IPS-NIHi11 (cell line): ENCODE measurements at places on chromosomes 5 and 9.

DNA sequence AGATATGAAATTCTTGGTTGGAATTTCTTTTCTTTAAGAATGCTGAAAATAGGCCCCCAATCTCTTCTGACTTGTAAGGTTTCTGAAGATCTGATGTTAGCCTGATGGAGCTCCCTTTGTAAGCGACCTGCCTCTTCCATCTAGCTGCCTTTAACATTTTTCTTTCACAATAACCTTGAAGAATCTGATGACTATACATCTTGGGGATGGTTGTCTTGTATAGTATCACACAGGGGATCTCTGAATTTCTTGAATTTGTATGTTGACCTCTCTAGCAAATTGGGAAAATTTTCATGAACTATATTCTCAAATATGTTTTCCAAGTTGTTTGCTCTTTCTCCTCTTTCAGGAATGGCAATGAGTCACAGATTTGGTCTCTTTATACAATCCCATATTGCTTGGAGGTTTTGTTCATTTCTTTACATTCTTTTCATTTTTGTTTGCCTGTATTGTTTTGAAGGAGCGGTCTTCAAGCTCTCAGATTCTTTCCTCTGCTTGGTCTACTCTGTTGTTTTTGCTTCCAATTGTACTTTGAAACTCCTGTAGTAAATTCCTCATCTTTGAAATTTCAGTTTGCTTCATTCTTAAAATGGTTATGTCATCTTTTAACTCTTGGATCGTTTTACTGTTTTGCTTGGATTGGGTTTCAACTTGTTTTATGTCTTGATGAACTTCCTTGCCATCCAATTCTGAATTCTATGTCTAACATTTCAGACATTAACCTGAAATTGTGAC lies 245.2 kb upstream of the TARS1 start:
- no peak for DNase-seq

- DNase-seq = no peak
These were observed 1062.5 kb downstream of the CDH9 start for GRCh38 chr5:25975885-25976284.

DNA sequence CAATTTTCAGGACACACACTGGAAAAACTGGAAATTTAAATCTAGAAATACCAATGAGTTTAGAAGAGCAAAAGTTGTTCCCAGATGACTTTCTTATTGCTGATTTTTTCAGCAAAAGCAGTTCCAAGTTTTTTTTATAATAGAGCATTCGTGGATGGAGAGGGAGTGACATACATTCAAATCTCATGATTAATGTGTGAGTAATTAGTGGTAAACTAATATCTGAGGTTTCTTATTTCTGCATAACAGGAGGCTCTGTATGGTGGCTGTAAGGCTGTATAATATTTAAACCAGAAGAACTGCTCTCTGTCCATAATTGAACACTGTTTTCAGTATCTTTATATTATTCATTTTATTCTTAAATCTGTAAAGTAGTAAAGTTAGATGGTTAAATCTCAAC lies 25.8 kb downstream of the LYSMD3 start:
- DNase-seq = no peak

DNA sequence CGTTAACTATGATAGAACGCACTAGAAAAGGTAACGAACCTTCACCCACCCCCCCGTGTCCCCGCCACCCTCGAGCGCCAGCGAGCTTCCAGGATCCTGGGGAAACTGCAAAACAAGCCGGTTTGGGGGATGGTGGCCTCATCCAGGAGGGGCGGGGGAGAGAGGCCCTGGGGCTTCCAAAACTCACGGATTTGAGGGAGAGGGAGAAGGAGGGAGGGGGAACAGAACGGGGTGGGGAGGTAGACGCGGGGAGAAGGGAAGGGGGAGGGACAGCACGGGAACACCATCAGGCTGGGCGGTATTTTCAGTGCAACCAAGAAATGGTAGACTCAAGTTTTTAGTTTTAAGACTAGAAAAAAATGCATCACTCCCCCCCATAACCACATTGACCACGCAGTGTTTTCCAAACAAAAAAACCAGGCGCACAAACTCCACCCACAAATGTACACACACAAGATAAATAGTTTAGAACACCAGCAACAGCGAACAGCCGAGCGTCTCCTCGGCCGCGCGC lies 1.4 kb downstream of the NRARP start:
- no peak for DNase-seq

GRCh38 chr5:158159621-158160020 lies 300.7 kb upstream of the CLINT1 start:
- no peak for DNase-seq

DNA sequence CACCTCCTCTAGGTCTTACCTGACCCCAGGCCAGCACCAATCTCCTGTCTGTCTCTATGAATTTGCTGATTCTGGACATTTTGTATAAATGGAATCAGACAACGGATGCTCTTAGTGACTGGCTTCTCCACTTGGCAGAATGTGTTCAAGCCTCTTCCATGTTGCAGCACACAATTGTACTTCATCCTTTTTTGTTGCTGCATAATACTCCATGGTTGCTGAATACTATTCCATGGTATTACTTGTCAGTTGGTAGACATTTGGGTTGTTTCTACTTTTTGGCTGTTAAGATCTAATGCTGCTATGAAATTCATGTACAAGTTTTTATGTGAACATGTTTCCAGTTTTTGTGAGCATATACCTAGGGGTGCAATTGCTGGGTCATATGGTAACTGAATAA lies 34.3 kb upstream of the FCN1 start:
- no peak for DNase-seq

DNA sequence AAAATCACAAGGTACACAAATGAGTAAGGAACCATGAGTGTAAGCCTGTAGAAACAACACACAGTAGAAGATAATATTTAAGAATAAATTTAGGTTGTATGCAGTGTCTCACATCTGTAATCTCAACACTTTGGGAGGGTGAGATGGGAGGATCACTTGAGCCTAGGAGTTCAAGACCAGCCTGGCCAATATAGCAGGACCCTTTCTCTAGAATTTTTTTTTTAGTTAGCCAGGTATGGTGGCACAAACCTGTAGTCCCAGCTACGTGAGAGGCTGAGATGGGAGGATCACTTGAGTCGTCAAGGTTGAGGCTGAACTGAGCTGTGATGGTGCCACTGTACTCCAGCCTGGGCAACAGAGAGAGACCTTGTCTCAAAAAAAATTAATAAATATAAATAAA lies 401.2 kb upstream of the RORB start:
- no peak for DNase-seq

- no peak for DNase-seq
These were observed 168.7 kb downstream of the XRCC4 start for GRCh38 chr5:83246071-83246470.

- no peak for DNase-seq
These were observed 52.4 kb upstream of the CTXN3 start for GRCh38 chr5:127596501-127596900.

DNA sequence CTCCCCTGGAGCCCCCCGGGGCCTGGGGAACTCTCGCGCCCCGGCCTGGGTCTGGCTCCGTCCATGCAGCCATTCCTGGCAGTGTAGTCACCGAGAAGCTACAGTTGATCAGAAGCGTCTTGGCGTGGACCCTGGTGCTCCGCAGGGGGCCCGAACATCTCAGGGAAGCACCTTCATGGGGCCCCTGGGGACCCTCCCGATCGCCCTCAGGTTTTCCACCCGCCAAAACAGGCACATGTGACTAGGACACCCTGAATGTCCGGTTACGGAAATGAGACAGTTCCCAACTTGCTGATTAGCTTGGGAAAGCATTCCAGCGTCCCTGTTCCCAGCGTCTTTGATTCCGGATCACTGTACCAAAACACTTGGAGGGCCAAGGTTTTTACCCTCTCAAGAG lies 472 bp downstream of the FBXO4 start:
- no peak for DNase-seq

GRCh38 chr5:54756796-54757402 lies 228.5 kb downstream of the ESM1 start:
- no peak for DNase-seq

GRCh38 chr5:146789712-146790653 lies 88.6 kb downstream of the PPP2R2B start:
- peak; percentile 31 for DNase-seq

DNA sequence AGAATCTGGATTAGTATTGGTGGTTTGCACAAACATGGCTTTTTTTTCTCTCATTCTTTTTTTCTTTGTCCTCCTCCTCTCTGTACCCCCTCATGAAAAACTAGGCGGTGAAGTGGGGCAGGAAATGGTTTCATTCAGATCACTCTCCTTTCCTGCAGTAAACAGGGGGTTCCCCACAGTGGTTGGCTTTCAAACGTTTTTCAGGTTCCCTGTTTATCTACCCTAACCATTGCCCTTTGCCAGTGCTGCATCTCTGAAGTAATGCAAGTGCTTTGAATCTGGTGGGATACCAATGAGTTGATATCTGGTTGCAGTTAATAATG lies 29.8 kb downstream of the NR4A3 start:
- DNase-seq = no peak

- DNase-seq = no peak
These were observed 457.5 kb downstream of the TAF11L14 start for GRCh38 chr5:18091758-18092157.

- DNase-seq = no peak
These were observed 611.2 kb upstream of the ZNF608 start for GRCh38 chr5:125357660-125358059.

DNA sequence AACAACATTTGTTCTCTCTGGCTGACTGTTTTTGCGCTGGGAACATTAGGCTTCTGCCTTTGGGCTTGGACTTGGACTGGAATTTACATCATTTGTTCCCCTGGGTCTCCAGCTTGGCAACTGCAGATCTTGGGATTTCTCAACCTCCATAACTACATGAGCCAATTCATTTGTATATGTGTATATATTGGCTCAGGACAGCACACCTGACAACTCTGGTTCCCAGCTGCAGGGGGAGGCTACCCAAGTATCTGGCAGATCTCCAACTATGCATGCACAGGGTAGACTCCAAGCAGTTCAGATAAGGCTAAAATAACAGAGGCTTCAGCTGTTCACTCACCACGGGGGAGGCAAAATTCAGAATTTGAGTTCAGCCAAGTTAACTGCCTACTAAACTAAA lies 31.6 kb upstream of the F2RL1 start:
- no peak for DNase-seq

DNA sequence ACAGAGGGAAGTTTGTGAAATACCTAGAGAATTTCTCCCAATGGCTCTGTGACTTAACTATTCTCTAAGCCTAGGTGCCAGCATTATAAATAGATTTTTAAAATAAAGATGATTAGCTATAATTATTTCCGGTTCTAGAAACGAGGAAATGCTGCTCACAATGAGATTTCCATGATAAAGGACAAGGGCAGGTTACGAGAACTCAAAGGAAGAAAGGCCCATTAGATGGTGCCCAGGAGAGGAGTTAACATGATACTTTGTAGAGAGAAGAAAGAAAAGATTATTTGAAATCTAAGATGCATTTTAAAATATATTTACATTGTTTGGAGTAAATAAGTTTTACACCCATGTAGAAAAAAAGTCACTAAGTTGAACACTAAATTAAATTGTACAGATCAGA lies 538.3 kb upstream of the PTGER4 start:
- no peak for DNase-seq

DNA sequence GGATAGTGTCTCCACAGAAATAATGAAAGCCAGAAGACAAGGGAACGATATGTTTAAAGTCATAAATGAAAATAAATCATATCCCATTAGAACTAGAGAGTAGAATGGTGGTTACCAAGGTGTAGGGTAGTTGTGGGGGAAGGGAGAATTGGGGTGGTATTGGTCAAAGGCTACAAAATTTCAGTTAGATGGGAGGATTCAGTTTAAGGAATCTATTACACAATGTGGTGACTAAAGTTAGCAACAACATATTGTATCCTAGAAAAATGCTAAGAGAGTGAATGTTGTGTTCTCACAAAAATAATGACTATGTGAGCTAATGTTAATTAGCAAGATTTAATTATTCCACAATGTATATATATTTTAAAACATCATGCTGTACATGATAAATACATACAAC lies 27.8 kb upstream of the LARP1 start:
- no peak for DNase-seq

DNA sequence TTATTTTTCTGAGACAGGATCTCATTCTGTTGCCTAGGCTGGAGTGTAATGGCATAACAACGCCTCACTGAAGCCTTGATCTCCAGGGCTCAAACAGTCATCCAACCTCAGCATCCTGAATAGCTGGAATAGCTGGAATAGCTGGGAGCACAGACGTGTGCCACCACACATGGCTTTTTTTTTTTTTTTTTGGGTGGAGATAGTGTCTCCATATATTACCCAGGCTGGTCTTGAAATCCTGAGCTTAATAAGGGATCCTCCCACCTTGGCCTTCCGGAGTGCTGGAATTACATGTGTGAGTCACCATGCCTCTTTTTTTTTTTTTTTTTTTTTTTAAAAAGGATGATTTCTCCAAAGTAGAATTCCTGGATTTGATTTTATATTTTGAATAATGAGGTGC lies 60.7 kb downstream of the NSD1 start:
- no peak for DNase-seq

DNA sequence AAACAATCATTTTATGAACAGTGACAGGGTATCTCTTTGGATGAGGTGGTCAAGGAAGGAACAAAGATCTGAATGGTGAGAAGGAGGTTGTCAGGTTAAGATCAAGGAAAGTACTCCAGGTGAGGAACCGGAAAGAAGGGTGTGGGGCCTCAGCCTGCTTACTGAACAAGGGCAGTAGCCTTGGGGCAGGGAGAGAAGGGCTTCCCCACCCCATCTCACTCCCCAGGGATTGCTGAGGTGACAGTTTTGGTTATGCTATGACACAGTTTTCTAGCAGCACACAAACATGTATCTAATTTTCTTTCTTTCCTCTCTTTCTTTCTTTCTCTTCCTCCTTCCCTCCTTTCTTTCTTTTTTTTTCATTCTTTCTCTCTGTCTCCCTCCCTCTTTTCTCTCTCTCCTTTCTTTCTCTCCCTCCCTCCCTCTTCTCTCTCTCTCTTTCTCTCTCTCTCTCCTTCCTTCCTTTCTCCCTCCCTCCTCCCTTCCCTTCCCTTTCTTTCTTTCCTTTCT lies 4.1 kb upstream of the HDHD3 start:
- DNase-seq = no peak

DNA sequence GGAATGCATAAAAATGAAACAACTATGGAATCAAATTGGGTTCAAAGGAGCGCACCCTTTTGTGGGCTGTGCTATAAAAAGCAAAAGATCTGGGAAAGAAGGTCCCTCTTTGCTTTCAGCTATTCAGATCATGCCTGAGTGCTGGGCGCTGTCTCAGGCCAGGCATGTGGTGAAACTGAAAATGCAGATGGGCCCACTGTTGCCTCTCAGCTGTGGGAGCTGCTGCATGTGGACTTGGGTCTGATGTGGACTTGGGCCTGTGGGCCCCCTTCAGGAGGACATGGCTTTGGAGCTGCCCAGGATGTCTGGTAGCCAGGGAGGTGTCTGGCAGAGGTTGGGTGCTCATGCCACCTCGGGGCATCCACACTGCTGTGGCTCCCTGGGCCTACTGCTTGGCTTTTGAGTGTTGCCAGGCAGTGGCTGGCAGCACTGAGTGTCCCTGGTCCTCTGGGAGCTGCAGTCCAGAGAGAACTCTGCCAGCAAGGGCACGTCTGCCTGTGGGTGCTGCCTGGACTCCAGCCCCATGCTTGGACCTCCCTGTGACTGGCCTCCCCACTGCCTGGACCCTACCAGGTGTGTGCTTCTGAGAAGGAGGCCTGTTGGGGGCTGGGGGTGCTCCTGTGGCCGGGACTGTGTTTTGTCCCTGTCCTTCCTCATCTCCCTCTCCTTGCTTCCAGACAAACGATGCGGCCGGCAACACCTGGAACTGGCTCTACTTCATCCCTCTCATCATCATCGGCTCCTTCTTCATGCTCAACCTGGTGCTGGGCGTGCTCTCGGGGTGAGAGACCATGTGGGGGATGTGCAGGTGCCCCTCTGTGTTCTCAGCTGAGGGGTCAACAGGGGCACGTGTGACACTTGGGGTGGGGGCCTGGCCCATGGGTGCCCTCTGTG lies 74.3 kb downstream of the CACNA1B start:
- no peak for DNase-seq

- no peak for DNase-seq
These were observed 187.5 kb upstream of the HMHB1 start for GRCh38 chr5:143624465-143624864.
